ENCODE measurements at places on chromosomes 4 and X. TPM values are rescaled to one million over a fixed set of nuclear protein-coding genes. Genes with fewer than 3 reads are reported as not detected.

- no peak for DNase-seq
Measured at GRCh38 chr4:19756661-19757060, 495.0 kb upstream of the SLIT2 start.

DNA sequence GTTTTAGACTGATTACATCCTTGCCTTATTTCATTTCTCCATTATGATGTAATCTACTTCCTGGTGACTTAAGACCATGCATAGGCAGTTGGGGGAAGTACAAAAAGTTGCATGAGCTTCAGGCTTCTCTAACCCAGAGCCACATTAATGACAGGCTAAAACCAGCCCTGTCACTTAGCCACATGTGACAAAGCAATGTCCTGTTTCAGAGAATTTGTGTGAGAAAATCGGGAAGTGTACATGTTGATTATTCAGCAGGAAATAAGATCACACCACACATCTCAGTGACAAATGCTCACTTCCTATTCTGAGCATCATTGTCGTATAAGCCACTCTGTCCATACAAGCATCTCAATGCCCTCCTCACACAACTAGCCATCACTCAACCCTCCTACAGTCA is 98.5 kb upstream of the MAGEB16 start:
- DNase-seq = no peak

The CXCL8 gene
- 0.31 TPM for total RNA-seq

GRCh38 chr4:151340751-151341385 is 15.5 kb upstream of the SH3D19 start:
- no peak for DNase-seq

DNA sequence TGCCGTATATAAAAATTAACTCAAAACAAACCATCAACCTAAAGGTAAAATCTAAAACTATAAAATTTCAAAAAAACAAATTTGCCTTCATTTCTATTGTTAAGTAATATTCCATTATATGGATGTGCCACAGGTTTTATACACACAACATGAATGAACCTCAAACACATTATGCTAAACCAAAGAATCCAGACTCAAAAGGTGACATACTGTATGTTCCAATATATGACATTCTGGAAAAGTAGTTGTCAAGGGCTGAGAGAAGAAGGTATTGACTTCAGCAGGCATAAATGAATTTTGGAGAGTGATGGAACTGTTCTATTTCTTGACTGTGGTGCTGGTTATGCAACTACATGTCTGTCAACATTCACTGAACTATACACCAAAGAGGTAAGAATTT is 56.6 kb downstream of the CNOT6L start:
- no peak for DNase-seq

The TIMM8A gene
- 39.8 TPM for total RNA-seq

- DNase-seq = no peak
Measured at GRCh38 chr4:61277785-61278760, 77.9 kb downstream of the ADGRL3 start.

The CFI gene
- total RNA-seq = not detected

The SPANXA2 gene
- total RNA-seq = not detected

The PNMA6A gene
- total RNA-seq = 2.1 TPM

The BMX gene
- total RNA-seq = not detected

The IQSEC2 gene
- 0.20 TPM for total RNA-seq

The GALNTL6 gene
- total RNA-seq = not detected

GRCh38 chr4:140286456-140286855 is 87.0 kb upstream of the SCOC start:
- no peak for DNase-seq

The EDNRA gene
- not detected for total RNA-seq

- no peak for DNase-seq
Measured at GRCh38 chr4:156909010-156909409, 62.6 kb downstream of the PDGFC start.

GRCh38 chrX:3191796-3192195 is 150.5 kb downstream of the ARSF start:
- DNase-seq = no peak

GRCh38 chr4:20778896-20779295 is 78.6 kb downstream of the PACRGL start:
- no peak for DNase-seq

- peak; percentile 14 for DNase-seq
Measured at GRCh38 chr4:155025762-155026457, 182.5 kb upstream of the NPY2R start.

The RHOXF2B gene
- total RNA-seq = not detected

- DNase-seq = peak; percentile 53
Measured at GRCh38 chrX:48468247-48468671, 1.8 kb downstream of the SLC38A5 start.

The POF1B gene
- total RNA-seq = not detected
